ENCODE measurements at places on chromosomes 1 and 21.
A peak's percentile ranks its signal among the peaks of the same experiment; 100 is the strongest.

GRCh38 chr1:212700223-212700891 lies 717 bp upstream of the BATF3 start:
- peak; percentile 16 for DNase-seq

- no peak for DNase-seq
Measured at GRCh38 chr1:193322211-193322610, 135.8 kb upstream of the B3GALT2 start.

- DNase-seq = no peak
Measured at GRCh38 chr1:180231506-180231921, 1.4 kb downstream of the LHX4 start.

- DNase-seq = no peak
Measured at GRCh38 chr1:240362046-240362445, 249.9 kb downstream of the GREM2 start.

DNA sequence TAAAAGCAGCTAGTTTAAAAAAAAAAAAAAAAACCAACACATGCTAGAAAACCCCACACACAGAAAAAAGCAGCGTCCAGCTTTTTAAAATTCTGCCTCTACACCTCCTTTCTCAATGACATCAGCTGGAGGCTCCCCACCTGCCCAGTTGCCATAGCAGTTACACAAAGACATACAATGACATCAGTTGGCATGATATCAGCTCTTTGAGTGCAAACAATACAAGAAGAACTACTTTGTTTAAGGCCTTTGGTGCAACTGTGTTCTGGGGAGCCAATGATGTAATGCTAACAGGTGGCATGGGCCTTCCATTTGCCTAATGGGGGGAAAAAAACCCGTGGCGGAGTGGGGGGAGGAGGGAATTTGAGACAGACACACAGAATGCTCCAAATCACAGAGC lies 32.9 kb downstream of the DUSP10 start:
- DNase-seq = peak; percentile 21

GRCh38 chr1:42201986-42202385 lies 37.4 kb upstream of the GUCA2A start:
- DNase-seq = no peak

DNA sequence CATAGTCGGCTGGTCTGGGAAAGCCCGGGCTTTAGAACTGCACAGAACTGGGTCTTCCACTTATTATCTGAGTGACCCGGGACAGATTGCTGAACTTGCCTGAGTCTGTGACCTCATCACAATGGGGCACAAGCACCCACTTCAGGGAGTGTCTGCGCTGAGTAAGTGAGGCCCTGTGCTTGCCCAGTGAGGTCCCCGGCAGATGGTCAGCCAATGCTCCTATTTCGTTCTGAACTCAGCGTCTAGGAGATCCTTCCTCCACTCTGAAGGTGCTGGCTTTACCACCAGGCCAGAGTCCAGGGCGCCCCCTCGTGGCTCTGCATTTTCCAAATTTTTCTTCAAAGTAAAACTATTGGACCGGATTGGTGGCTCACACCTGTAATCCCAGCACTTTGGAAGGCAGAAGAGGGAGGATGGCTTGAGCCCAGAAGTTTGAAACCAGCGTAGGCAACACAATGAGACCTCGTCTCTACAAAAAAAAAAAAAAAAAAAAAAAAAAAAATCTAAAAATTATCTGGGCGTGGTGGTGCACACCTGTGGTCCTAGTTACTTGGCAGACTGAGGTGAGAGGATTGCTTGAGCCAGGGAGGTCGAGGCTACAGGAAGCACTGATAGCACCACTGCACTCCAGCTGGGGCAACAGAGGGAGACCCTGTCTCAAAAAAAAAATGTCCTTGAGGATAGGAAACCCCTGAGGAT lies 61.7 kb downstream of the FCRL5 start:
- DNase-seq = peak; percentile 19

- no peak for DNase-seq
Measured at GRCh38 chr1:35030338-35030737, 1.4 kb downstream of the ZMYM6 start.

DNA sequence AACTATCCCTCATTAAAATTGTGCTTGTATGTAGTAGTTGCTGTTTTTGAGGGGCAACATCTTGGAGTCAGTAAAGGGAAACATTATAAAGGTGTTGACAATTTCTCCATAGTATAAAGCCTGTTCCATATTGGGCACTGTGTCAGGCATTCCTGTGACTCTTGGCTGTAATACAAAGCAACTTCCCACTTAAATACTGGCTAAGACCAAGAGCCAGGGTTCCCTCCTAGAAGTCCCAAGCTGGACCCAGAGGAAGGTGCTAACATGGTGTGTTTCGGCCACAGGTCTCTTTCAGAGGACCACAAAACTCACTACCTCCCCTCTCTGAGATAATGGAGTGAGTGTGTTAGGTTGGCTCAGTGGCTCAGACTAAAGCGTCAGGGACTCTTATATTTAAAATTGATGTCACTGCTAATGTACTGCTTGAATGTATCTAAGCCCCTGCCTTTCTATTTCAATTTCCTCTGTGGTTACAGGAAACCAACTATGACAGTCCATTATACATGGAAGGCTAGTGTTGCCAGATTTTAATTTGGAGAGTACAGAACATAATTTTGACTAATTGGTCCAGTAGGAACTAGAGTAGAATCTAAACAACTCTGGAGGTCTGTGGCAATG lies 74.7 kb upstream of the RGL1 start:
- DNase-seq = no peak

GRCh38 chr1:217134857-217135568 lies 411.8 kb upstream of the ESRRG start:
- DNase-seq = no peak

- DNase-seq = no peak
Measured at GRCh38 chr1:107934578-107934977, 30.4 kb downstream of the VAV3 start.

DNA sequence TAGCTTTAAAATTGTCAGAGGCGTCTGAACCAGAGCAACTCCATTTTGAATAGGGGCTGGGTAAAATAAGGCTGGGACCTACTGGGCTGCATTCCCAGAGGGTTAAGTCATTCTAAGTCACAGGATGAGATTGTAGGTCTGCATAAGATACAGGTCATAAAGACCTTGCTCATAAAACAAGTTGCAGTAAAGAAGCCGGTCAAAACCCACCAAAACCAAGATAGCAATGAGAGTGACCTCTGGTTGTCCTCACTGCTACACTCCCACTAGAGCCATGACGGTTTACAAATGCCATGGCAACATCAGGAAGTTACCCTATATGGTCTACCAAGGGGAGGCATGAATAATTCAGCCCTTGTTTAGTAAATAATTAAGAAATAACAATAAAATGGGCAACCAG lies 143.6 kb downstream of the GABPA start:
- DNase-seq = no peak

GRCh38 chr1:31944205-31945089 lies 6.3 kb upstream of the PTP4A2 start:
- DNase-seq = no peak

- DNase-seq = no peak
Measured at GRCh38 chr1:161013131-161013487, 7.8 kb downstream of the F11R start.

DNA sequence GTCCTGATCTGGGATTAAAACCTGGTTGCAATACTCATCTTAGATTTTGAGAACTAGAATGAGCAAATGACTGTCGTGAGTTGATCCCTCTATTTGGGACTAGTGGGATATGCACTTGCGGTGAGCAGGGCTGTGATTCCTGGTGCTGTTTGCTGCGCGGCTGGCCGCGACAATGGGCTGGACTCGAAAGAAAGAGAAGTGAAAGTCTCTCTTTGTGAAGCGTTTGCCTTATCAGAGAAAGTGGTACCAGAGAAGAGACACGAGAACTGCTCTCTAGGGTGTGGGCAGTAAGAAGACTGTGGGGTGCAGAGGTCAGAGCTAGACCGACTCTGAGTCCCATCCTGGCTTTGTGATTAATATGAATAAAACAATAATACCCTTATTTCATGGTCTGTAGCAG lies 8.6 kb downstream of the ST6GALNAC3 start:
- DNase-seq = no peak

- DNase-seq = no peak
Measured at GRCh38 chr1:95168761-95169351, 51.7 kb downstream of the TLCD4 start.

- no peak for DNase-seq
Measured at GRCh38 chr1:159580340-159580739, 7.3 kb upstream of the APCS start.

GRCh38 chr1:186681121-186681520 lies 898 bp upstream of the PTGS2 start:
- no peak for DNase-seq

DNA sequence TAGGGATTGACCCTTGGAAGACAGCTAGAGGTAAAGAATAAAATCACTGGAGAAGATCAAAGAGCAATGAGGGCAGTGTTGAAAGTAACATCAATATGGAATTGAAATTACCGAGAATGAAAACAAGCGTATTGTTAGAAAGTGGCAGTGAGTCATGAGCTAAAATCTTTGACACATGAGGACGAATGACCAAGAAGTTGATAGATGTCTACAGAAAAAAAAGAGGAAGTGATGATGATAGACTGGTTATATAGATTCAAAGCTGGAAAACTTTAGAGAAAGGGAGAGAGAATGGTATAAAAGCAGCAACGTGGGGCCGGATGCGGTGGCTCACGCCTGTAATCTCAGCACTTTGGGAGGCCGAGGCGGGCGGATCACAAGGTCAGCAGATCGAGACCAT lies 12.5 kb upstream of the DNM3 start:
- DNase-seq = no peak

GRCh38 chr1:197392541-197392940 lies 124.5 kb downstream of the CRB1 start:
- no peak for DNase-seq

- DNase-seq = no peak
Measured at GRCh38 chr1:15337656-15338402, 71.9 kb upstream of the EFHD2 start.

DNA sequence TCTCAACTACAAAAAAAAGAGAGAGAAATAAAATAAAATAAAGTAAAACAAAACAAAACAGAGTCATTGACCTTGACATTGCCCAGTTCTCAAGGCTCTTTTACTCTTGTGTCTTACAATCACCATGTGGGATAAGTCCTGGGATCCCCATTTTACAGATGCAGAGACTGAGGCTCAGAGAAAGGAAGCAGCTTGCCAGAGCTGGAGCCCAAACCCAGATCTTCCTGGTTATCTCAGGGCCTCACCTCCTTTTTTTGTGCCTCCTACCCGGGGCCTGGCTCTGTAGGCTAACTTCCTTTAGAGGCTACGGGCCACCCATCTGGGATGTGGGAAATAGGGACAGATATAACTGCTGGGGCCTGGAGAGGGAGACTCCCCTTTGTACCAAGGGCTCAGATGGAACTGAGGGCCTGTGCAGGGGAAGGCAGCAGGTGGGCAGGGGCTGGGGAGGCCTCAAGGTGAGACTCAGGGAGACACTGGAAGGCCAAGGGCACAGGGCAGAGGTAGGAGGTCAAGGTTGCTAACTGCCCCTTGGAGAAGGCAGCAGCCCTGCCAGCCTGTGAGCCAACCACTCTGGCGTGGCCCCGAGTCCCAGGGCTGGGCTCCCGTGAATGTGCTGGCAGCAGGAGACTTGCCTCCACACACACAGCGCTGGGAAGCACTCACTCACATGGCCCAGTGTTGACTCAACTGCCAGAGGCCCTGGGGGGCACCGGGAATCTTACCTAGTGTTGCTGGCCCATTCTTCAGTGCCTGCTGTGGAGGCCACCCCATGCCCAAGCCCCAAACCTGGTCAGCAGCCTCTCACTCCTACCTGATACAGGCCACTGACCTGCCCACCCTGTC lies 6.5 kb upstream of the ECE1 start:
- no peak for DNase-seq

DNA sequence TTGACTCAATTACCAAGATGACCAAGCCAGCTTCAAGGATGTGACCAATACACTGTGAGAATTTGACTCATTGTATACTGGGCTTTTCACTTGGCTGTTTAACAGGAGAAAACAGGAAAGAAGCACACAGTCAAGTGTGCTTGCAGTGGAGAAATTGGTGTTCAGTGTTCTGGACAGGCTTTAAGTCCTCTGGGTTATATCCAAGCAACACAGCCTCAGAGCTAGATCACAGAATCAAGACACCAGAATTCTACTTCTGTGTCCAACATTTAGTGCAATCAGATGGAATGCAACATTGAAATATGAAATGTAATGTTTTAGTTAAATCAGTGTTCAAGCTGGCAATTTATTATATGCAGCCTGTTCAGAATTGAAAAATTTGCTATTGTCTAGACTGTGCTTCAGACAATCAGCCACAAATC lies 694.4 kb downstream of the LTN1 start:
- no peak for DNase-seq

- DNase-seq = no peak
Measured at GRCh38 chr21:29928537-29928936, 11.3 kb downstream of the GRIK1 start.

DNA sequence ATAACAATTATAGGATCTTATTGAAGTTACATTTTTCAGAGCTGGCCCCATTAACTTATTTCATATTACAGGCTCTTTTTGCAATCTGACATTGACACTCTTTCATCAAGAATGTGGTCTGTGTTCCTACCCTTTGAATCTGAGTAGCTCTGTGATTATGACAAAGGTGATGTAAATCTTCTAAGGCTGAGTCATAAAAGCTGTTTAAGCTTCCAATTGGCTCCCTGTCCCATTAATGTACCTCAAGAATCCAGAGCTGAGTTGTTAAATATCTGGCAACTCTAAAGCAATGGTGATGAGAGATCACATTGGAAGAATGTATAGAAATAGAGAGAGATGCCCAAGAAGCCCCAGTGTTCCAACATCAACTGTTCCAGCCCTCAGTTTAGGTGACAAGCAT lies 178.5 kb upstream of the DEPDC1 start:
- no peak for DNase-seq

- DNase-seq = no peak
Measured at GRCh38 chr1:40078512-40079333, 18.3 kb downstream of the PPT1 start.

GRCh38 chr1:63968663-63969440 lies 195.0 kb downstream of the ROR1 start:
- DNase-seq = no peak

- DNase-seq = no peak
Measured at GRCh38 chr1:145871994-145872924, 13.4 kb upstream of the PIAS3 start.

DNA sequence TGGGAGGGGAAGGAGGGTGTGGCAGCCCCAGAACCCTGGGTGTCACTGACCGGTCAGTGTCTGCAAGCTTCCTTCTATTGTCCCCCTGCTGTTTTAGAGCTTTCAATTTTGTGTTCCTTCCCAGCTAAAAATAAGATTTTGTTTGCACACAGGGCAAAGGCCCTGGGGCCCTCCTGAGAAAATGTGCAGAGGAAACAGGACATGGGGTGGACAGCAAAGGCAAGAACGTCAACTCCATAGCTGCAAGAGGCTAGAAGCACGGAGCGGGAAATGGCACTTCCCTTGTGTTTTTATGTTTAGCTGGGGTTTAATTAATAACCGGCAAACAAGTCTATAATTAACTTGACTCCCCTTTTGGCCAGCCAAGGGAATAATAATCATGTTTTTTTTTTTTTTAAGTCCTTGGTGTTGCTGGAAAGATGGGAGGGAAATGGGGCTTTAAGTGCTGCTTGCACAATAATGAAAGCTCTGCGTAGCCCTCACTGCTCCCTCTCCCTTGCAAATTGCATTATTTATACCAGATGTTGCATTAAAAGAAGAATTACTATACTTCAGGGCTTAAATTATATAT lies 261.4 kb upstream of the USP24 start:
- DNase-seq = no peak

All from activated CD8-positive, alpha-beta memory T cell treated with anti-CD3 and anti-CD28 coated beads for 1 hour (primary cell).